ENCODE measurements at places on chromosomes 4 and X.

GRCh38 chr4:8617486-8618040, 25.0 kb downstream of the CPZ start:
- DNase-seq, result no peak

DNA sequence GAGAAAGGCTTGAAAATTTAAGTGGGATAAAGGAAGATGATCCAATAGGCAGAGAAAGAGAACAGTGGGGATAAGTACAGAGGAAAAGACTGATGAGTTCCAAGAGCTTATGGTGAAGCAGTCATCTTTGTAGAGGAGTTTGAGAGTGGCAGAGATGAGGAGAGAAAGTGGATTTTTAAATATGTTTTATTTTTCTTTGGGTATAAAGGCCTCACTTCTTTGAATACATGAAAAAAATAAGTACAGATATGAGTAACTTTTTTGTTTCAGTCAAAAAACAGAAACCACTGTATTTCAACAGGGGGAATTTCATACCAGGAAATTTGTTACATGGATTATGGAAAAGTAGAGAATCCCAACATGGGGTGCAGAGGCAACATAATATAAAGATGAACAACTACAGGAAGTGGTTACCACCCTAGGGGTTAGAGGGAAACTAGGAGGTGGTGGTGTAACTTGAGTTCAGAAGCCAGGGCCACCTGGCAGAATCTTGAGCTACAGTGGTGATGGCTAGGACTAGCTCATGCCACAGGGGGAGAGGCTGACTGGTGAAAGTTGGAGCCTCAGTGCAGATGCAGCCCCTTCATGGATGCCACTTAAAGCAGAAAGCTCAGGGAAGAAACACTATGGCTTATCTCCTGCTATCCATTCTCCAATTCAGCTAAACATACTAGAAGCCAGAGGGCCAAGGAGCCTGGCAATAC, 3.4 kb upstream of the CYBB start:
- DNase-seq, result no peak

- no peak for DNase-seq
These were observed 46.0 kb downstream of the DTHD1 start for GRCh38 chr4:36327400-36327799.

- peak; percentile 24 for DNase-seq
These were observed 242.0 kb downstream of the BCOR start for GRCh38 chrX:39855748-39856129.

- no peak for DNase-seq
These were observed 5.1 kb upstream of the DGAT2L6 start for GRCh38 chrX:70172221-70172620.

- no peak for DNase-seq
These were observed 24.5 kb upstream of the CPLX1 start for GRCh38 chr4:850323-850945.

DNA sequence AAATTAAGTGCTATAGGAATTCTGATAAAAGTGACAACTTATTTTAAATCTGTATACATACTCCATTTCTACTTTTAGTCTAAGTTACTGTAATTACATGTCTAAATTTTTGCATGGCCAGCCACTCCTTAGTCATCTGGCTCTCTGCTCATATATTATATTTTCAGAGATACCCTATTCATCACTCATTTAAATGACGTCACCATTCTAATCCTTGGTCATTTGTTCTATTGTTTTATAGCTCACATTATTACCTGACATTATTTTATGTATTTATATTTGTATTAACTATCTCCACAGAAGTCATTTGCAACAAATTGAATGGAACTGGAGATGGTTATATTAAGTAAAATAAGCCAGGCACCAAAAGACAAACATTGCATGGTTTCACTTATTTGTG, 179.6 kb upstream of the CXorf51A start:
- DNase-seq, result no peak

DNA sequence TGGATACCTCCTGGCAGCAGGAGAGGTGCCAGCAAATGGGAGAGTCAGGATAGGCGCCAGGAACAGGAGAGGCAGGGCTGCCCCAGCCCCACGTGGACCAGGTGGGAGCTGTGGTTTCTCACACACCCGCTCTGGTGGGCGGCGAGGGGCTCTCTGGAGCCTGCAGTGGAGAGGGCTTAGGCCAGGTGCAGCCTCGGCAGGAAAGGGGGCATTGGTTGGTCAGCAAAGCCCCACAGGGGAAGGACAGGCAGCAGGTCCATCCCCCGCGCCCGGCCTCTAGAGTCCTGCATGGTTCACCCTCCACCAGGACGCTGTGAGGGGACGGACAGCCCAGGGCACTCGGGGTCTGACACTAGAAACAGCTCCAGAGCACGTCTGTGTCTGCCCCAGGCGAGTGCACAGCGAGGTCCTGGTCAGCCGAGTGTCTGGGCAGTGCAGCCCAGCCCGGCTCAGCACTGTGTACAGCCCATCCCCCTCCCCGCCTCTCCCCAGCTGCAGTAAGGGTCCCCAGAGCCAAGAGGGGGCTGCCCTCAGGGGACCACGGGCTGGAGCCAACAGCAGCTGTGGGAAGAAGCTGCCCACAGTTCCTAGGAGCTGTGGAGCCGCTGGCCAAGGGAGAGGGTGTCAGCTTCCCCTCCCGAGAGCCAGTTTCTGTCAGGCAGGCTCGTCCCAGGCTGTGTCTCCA, 8.2 kb downstream of the ATP5ME start:
- no peak for DNase-seq
